Effector CD4-positive, alpha-beta T cell (primary cell): ENCODE measurements at places on chromosomes 4 and X.

DNA sequence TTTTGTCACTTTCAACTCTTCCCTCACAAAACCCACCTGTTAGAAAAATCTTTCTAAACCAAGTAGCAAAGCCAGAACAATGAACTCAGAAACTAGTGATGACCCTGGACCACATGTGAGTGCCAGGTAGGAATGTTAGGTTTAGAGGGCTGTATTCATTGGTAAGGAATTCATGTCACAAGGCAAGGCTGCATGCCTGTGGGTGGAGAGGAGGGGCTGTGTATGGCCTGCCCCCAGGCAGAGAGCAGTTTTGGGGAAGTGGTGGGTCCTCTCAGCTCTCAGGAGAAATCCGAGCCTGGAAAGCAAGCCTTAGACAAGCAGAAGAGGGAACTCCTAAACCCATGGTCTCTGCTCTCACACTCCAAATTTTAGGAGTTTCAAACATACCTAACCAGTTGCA is 2.4 kb downstream of the RNF175 start:
- DNase-seq, result no peak

- no peak for DNase-seq
Observed at GRCh38 chr4:75658876-75659275, 14.3 kb downstream of the G3BP2 start.

GRCh38 chr4:747546-748170 is 42.0 kb downstream of the PCGF3 start:
- DNase-seq, result no peak

DNA sequence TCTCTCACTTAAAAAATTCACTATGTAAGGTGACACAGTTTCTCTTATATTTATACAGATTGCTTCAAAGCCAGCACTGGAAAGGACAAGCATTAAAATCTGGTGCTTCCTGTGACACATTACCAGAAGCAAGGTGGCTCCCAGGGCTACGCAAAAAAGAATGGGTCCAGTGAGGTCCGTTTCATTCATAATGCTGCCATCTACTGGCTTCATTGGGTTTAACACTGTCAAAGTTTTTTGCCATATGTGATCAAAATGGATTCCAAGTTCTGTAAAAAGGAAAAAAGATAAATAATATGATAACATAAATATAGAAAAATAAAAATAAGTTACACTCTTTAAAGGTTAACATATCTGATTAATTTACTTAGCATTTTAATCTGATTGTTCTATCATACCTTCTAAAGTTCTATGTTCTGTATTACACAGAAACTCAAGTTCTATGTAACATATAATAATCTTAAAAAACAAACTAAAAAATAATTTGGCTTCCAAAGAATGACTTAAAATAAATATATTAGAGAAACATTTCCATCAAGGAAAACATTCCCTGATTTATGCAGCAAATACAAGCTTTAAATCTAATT is 22.1 kb downstream of the YIPF7 start:
- DNase-seq, result no peak

GRCh38 chr4:77635246-77635645 is 29.6 kb downstream of the CXCL13 start:
- no peak for DNase-seq
